ENCODE measurements at places on chromosomes 6 and 20. TPM values are rescaled to one million over a fixed set of nuclear protein-coding genes. Genes with fewer than 3 reads are reported as not detected.

- no peak overlapping the region for H3K4me3 ChIP-seq
- H3K27ac ChIP-seq, result no peak overlapping the region
- no peak for DNase-seq
- H3K36me3 ChIP-seq, result no peaks in the 10 kb centered on the region
- H3K4me1 ChIP-seq, result no peaks in the 10 kb centered on the region
- no peaks in the 10 kb centered on the region for H3K27me3 ChIP-seq
These were observed 238.7 kb upstream of the SOX4 start for GRCh38 chr6:21354805-21355238.

- H3K27ac ChIP-seq, result no peak overlapping the region
- no peaks in the 10 kb centered on the region for H3K4me1 ChIP-seq
- no peaks in the 10 kb centered on the region for H3K27me3 ChIP-seq
- H3K4me3 ChIP-seq, result no peak overlapping the region
- no peak for DNase-seq
- H3K36me3 ChIP-seq, result no peaks in the 10 kb centered on the region
These were observed 198.0 kb downstream of the SOX4 start for GRCh38 chr6:21791581-21791980.

- H3K36me3 ChIP-seq, result no peaks in the 10 kb centered on the region
- H3K27ac ChIP-seq, result no peak overlapping the region
- H3K27me3 ChIP-seq, result no peaks in the 10 kb centered on the region
- H3K4me1 ChIP-seq, result no peaks in the 10 kb centered on the region
These were observed 1303.5 kb upstream of the CITED2 start for GRCh38 chr6:140677781-140678528.

DNA sequence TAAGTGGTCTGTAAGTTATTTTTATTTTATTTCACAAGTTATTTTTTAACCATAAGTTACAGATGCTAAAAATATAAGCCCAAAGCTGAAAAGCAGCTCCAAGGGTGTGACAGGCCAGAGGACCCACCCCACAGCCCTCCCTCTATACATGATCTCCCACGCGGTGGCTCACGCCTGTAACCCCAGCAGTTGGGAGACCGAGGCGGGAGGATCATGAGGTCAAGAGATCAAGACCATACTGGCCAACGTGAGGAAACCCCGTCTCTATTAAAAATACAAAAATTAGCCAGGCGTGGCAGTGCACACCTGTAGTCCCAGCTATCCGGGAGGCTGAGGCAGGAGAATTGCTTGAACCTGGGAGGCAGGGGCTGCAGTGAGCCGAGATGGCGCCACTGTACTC is 32.2 kb downstream of the COL11A2 start:
- no peak for DNase-seq
- no peaks in the 10 kb centered on the region for H3K36me3 ChIP-seq
- H3K27ac ChIP-seq, result no peak overlapping the region
- H3K4me3 ChIP-seq, result no peak overlapping the region

DNA sequence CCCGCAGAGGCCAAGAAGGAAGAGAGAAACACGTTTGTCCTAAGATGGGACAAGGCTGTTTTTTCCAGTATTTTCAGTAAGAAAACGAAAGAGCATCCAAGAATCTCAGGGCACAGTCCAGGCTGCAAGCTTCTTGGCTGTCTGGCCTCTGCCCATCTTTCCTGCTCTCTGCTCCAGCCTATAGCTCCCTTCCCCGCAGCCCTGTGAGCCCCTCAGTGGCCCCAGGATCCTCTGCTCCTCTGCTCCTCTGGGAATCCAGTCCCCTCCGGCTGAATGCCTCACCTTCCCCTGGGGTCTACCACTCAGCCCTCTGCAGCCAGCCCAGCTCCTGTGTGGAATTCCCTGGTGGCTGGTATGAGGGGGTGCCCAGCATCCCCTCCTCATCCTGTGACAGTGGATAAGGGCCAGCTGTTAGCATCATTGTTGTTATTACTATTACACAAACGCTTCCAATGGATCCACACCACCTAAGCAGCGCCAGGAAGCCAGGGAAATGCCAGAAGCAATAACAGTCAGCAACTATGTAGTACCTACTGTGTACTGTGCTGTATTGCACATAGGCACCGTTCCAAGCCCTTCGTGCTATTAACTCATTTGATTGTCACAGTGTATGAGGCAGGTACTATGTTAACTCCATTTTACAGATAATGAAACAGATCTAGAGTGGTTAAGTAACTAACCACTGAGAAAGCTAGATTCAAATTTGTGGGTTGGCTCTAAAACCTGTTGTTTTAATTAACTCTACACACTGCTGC is 60.3 kb upstream of the PTPN1 start:
- no peaks in the 10 kb centered on the region for H3K36me3 ChIP-seq
- H3K4me1 ChIP-seq, result peaks cover 18% of the 10 kb centered on the region
- H3K27ac ChIP-seq, result peak overlapping the region; percentile 17
- H3K27me3 ChIP-seq, result no peaks in the 10 kb centered on the region
- DNase-seq, result no peak
- no peak overlapping the region for H3K4me3 ChIP-seq

DNA sequence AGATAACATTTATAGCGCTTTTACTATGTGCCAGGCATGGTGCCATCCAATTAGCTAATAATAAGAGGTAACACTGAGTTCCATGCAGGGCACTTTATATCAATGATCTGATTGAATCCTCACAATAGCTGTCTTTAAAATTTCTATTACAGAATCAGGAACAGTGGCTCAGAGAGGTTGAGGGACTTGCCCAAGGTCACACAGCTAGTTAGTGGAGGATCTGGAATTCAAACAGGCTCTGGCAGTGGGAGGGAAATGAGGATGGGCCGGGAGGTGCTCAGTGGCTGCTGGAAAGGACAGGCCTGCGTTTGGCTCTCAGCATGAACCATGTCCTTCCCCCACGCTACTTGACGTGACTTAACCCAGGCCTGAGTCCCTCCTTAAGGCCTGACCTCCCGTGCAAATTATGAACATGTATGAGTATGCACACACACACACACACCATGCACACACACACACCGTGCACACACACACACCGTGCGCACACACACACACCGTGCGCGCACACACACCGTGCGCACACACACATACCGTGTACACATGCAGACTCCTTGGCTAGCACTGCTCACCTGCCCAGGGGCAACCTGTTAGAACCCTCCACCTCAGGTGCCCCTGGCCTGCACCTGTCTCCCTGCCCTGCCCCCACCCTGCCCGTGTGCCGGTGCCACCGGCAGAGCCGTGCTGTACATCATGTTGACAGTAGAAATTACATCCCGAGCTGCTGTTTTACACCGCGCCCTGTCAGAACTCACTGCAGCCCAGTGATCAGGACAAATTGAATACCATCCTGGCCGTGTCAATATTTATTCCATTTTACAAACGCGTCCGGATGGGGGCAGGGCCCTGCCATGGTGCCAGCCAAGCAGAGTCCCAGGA is 43.7 kb downstream of the CDH22 start:
- H3K27me3 ChIP-seq, result peaks cover 6% of the 10 kb centered on the region
- no peak overlapping the region for H3K4me3 ChIP-seq
- no peaks in the 10 kb centered on the region for H3K36me3 ChIP-seq

- no peaks in the 10 kb centered on the region for H3K27me3 ChIP-seq
- H3K4me3 ChIP-seq, result no peak overlapping the region
- H3K4me1 ChIP-seq, result peaks cover 15% of the 10 kb centered on the region
- DNase-seq, result no peak
- no peaks in the 10 kb centered on the region for H3K36me3 ChIP-seq
These were observed 40.2 kb upstream of the NEDD9 start for GRCh38 chr6:11272491-11273192.

DNA sequence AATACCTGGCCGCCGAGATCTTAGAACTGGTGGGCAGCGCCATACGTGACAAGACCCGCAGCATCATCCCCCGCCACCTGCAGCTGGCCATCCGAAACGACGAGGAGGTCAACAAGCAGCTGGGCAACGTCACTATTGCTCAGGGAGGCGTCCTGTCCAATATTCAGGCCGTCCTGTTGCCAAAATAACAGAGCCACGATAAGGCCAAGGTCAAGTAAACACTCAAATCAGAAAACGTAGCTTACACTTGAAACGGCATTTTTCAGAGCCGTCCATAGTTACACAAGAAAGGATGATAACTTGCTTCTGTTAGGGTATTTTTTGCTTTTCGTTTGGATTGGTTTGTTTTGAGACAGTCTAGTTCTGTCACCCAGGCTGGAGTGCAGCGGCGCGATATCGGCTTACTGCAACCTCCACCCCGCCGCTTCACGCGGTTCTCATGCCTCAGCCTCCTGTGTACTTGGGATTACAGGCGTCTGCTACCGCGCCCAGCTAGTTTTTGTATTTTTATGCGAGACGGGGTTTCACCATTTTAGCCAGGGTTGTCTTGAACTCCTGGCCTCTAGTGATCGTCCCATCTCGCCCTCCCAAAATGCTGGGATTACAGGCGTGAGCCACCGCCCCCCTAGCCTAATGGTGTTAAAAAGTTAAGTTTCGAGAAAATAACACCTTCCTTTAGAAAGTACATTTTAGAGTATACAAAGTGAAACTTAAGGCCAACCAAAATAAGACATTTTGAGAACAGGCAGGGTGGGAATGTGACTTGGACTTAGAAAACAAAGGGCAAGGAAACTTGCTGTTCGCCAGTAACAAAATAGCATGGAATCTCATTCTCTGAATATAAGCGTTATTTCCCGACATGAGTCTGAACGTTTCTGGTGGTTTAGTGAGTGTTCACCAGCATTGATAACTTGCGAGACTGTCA is 42.8 kb upstream of the HFE start:
- peak overlapping the region; percentile 89 for H3K4me3 ChIP-seq
- H3K4me1 ChIP-seq, result peaks cover 11% of the 10 kb centered on the region
- H3K36me3 ChIP-seq, result no peaks in the 10 kb centered on the region
- DNase-seq, result peak; percentile 35
- peak overlapping the region; percentile 98 for H3K27ac ChIP-seq

SLPI gene
- total RNA-seq, result 0.17 TPM

HBS1L gene
- total RNA-seq, result 118 TPM

GRCh38 chr20:61922411-61922810 is 143.3 kb downstream of the TAF4 start:
- H3K27ac ChIP-seq, result no peak overlapping the region
- DNase-seq, result no peak
- H3K4me3 ChIP-seq, result no peak overlapping the region
- H3K27me3 ChIP-seq, result no peaks in the 10 kb centered on the region
- no peaks in the 10 kb centered on the region for H3K36me3 ChIP-seq

DNA sequence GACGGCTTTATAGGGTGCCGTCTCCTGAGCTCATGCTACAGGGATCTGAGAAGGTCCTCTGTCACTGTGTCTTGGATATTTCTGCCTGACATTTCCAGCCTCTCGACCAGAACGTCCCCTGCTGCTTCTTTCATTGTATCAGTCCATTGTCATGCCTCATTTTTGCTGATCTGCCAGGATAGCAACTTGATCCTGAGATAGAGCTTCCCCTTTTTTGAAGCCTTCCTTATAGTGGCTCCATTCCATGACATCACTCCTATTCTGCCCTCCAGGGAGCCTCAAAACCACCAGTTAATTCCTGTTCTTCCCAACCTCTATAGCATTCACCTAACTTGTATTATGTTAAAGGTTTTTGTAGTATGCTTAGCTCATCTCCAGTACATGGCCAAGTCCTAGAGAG is 431.8 kb upstream of the NOX3 start:
- H3K27ac ChIP-seq, result no peak overlapping the region
- H3K4me3 ChIP-seq, result no peak overlapping the region
- H3K4me1 ChIP-seq, result no peaks in the 10 kb centered on the region
- H3K27me3 ChIP-seq, result no peaks in the 10 kb centered on the region
- H3K36me3 ChIP-seq, result no peaks in the 10 kb centered on the region

- peak overlapping the region; percentile 91 for H3K4me3 ChIP-seq
- DNase-seq, result no peak
- no peaks in the 10 kb centered on the region for H3K36me3 ChIP-seq
- no peak overlapping the region for H3K27ac ChIP-seq
- H3K27me3 ChIP-seq, result no peaks in the 10 kb centered on the region
These were observed 18.1 kb upstream of the TRIM27 start for GRCh38 chr6:28941684-28942448.

- no peak for DNase-seq
- no peaks in the 10 kb centered on the region for H3K36me3 ChIP-seq
- peaks cover 4% of the 10 kb centered on the region for H3K4me1 ChIP-seq
- no peak overlapping the region for H3K4me3 ChIP-seq
These were observed 4.0 kb upstream of the ACSS1 start for GRCh38 chr20:25061821-25062530.

EXOC2 gene
- total RNA-seq, result 41.6 TPM

HAO1 gene
- total RNA-seq, result not detected

DNA sequence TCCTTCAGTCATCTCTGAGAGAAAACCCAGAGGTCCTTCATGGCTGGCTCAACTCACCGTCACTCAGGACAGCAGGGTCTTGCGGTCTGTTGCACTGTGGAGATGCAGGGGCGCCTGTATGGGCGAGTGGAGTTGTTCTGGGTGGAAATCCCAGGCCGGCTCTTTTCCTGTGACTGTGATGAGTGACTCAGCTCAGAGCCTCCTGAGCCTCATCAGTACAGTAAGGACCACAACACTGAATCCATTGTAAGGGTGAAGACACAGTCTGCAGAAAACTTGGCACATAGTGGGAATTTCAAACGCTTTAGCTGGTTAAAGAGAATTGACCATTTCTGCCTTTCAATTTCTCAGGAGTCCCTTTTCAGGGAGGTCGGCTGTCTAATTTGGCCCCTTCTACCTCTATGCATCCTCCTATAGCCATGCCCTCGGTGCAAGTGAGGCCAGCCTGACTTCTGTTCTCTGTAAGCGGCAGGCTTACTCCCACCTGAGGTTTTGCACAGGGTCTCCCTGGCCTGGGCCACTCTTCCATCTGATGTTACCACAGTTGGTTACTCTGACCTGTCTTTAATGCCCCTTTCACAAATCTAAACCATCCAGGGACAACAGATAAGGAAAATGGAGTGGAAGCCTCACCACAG is 35.5 kb upstream of the TBXT start:
- no peak for DNase-seq
- H3K4me1 ChIP-seq, result no peaks in the 10 kb centered on the region
- H3K27me3 ChIP-seq, result no peaks in the 10 kb centered on the region
- H3K4me3 ChIP-seq, result no peak overlapping the region
- H3K27ac ChIP-seq, result no peak overlapping the region
- no peaks in the 10 kb centered on the region for H3K36me3 ChIP-seq

DNA sequence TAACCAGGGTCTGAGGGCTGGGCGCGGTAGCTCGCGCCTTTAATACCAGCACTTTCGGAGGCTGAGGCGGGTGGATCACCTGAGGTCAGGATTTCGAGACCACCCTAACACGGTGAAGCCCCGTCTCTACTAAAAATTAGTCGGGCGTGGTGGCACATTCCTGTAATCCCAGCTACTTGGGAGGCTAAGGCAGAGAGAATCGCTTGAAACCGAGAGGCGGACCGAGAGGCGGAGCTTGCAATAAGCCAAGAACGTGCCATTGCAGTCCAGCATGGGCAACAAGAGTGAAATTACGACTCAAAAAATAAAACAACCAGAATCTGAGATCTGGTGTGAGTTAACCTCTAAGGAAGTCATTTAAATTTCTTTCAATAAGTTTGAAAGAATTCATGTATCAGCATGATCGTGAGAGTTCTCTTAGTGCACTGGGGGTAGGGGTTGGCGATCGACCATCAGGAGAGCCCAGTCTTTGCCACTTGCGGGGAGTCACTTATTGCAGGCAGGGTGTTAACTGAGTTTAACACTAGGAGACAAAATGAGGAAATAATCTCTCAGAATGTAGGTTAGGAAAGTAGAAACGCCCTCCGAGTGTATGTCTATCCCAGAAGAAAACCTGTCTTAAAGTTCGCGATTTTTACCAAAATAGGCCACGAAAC is 206.5 kb upstream of the ZNF184 start:
- H3K4me3 ChIP-seq, result no peak overlapping the region
- H3K27me3 ChIP-seq, result no peaks in the 10 kb centered on the region
- H3K4me1 ChIP-seq, result no peaks in the 10 kb centered on the region
- H3K27ac ChIP-seq, result no peak overlapping the region
- H3K36me3 ChIP-seq, result no peaks in the 10 kb centered on the region

Data from fibroblast of lung (primary cell).